ENCODE measurements at places on chromosomes 5 and 9. TPM values are rescaled to one million over a fixed set of nuclear protein-coding genes. Genes with fewer than 3 reads are reported as not detected.

Gene CCDC183
- total RNA-seq: 0.38 TPM

Gene ROPN1L
- total RNA-seq: 0.57 TPM

GRCh38 chr9:77417566-77417965 is 230.6 kb downstream of the GNA14 start:
- no peak for DNase-seq

- DNase-seq: peak; percentile 22
Measured at GRCh38 chr9:113677057-113677456, 199.1 kb upstream of the ZNF618 start.

DNA sequence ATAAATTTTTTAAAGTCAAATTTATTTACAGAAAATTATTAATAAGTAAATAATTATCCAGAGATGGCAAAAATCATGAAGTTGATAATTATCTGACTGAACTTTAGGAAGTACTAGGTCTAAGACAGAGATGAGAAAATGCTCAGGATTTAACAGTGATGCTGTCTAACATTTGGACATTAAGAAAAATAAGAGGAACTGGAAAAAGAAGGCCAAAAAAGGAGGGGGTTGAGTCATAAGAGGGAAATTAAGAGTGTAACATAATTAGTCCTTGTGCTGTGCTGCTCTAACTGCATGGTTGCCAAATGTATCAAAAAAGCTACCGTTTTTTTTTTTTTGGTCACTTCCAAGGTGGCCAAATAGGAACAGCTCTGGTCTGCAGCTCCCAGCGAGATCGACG is 35.4 kb upstream of the TUT7 start:
- no peak for DNase-seq

- no peak for DNase-seq
Measured at GRCh38 chr5:160991205-160991604, 139.2 kb upstream of the ATP10B start.

All from natural killer cell treated with Interleukin-12 subunit alpha and Interleukin-12 subunit beta and Interleukin-15 and Interleukin-18, amount 100 ng/mL, for 72 hours (primary cell).